Epithelial cell of esophagus (primary cell): ENCODE measurements at places on chromosomes 5 and 9.

GRCh38 chr5:159106569-159107282, 7.0 kb upstream of the EBF1 start:
- DNase-seq = peak; percentile 60

GRCh38 chr5:170139786-170140335, 34.2 kb downstream of the FOXI1 start:
- DNase-seq = no peak

GRCh38 chr5:154460172-154460571, 14.4 kb downstream of the SAP30L start:
- DNase-seq = no peak

DNA sequence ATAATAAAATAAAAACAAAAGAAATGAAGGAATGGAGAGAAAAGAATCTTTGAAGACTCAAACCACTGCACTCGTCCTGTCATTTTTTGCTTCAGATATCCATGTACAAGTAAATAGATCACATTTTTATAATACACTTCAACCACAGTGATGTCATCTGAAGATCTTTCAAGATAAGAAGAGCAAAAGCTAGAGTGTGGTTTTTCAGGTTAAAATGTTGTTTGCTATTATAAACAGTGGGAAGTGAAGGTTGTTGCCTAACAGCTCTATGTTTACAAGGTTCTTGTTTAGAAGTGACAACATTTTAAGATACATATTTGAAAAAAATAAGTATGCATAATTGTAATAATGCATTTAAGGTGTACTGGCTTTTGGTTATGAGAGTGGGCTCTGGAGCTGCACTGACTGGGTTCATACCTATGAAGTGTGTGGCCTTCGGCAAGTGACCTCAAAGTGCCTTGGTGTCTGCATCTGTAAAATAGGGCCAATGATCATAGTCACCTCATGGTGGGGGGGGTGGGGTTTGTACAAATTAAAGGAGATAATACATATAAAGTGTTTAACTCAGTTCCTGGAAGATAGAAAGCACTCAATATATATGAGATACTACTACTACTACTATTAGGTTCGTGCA, 45.5 kb upstream of the IL7R start:
- no peak for DNase-seq

DNA sequence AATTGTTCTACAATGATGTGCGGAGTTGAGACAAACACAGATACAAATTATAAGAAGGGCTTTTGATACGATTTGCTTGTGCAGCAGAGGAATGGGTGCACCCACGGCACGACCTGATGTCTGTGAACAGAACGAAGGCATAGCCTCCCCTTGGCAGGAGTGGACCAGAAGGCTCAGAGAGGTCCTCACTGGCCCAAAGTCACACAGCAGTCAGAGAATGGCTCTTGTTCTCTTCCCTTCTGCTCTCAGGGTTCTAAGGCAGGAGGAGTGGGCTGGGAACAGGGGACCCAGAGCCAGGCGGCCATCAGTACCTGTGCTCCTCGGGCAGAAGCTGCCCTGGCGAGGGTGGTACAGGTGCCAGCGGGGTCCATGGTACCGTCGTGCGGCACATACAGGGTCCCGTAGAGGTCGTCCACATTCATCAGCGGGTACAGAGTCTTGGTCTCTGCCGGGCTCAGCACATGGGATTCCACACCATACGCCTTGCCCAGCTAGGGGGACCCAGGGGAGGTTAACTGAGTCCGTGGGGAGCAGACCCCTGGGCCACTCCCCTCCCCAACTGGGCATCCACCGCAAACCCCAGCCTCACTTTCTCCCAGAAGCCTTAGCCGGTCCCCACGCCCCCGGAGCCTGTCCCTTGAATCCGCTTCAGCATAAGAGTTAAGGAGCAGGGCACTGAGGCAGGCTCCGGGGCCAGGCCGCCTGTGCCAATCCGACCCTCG, 7.0 kb downstream of the SARDH start:
- no peak for DNase-seq

GRCh38 chr9:106880081-106880480, 17.1 kb downstream of the ZNF462 start:
- DNase-seq = peak; percentile 14

- DNase-seq = no peak
Measured at GRCh38 chr5:3091040-3091774, 339.7 kb upstream of the IRX2 start.

GRCh38 chr5:57181154-57181553, 7.3 kb downstream of the GPBP1 start:
- DNase-seq = no peak

GRCh38 chr5:36713541-36713940, 107.1 kb downstream of the SLC1A3 start:
- no peak for DNase-seq

- no peak for DNase-seq
Measured at GRCh38 chr5:62328772-62329491, 22.9 kb downstream of the KIF2A start.

DNA sequence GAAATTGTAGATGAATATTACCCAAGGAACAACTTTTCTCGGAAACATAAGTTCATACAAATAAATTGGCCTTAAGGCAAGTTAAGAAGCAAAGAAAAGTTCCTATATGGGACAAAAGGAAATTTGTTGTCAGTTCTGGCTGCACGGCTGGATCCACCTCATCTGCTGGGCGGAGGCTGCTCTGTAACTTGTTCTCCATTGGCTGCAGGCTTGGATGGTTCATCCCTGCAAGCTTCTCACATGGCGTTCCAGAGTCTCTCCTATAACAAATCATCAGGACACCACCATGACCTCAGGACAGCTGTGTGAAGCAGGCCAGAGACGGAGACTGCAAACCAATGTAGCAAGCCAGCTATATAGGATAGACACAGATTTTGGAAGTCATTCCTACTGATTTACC, 81.4 kb upstream of the DAB2 start:
- no peak for DNase-seq

DNA sequence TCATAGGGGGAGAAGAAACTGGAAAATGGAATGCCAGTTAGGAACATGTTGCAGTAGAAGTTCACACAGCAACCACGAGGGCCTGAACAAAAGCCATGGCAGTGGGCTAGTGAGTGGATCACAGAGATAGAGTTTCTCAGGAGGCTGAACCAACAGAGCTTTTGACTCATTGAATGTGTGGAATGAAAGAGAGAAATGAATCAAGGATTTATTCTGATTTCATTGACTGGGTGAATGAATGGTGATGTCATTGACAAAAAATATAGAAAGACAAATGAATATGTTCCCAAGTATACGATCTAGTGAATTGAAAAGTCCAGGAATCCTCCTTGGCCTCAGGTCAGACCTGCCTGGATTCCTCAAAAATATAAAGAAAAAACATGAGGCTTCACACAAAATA, 99.2 kb downstream of the ZNF462 start:
- DNase-seq = peak; percentile 42

GRCh38 chr5:54895816-54896341, 89.5 kb downstream of the ESM1 start:
- DNase-seq = peak; percentile 76

GRCh38 chr9:109346904-109347303, 26.0 kb upstream of the EPB41L4B start:
- DNase-seq = no peak

GRCh38 chr5:105475401-105475800, 1912.8 kb upstream of the NUDT12 start:
- no peak for DNase-seq

DNA sequence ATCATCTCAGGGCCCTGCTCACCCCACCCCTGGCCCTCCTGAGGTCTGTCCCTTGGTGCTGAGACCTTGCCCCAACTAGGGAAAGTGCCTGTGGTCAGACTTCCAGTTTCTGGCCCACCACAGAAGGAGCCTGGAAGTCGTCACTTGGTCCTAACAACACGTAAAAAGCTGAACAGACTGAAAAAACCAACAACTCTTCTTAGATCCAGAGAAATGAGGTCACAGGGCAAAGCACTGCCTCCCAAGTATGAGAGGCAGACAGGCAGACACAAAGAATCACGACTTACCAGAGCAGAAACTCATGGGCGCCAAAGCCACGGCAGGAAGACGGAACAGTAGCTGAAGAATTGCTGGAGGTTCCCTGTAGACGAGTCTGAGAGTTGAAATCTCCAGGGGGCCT, 38.5 kb downstream of the OR2V1 start:
- DNase-seq = no peak

DNA sequence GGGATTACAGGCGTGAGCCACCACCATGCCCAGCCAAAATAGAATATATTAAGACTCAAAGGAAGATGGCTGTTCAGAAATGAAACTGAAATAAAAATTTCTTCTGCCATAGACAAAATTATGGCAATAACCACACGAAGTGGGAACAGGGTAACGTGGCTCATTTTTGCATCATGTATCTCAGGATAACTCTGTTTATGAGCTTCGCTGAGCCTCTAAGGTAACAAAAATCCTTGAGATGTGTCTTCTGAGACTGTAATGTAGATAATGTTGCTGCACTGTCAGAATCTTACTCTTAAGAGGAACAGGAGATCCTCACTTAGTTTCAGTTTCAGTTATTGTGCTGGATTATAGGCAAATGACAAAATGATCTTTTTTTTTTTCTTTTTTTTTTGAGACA, 153.8 kb downstream of the GOLPH3 start:
- no peak for DNase-seq

- DNase-seq = no peak
Measured at GRCh38 chr9:134286471-134287245, 39.6 kb upstream of the RXRA start.

DNA sequence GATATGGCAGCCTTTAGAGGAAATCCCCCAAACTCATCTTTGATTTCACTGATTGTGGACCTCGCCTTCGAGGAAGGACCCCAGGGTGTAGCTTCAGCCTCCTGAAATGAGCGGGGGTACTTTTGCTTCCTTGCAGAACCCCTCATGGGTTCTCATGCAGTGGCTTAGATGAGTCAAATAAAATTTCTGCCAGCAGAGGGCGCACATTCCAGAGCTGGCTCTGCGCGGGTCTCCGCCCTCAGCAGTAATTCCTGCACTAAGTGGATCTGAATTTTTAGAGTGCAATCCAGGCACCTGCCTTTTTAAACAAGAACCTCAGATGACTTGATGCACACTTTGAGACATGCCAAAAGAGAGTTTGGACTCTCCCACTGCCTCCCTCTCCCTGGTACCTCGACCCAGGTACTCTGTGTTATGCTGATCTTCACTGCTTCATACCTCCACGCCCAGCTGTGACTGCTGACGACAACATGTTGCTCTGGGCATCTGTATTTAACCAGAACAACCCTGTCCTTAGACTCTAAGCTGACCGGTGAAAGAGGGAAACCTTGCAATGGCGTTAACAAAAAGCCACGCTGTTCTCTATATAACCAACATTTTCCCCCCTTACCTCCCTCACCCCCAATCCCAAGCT, 7.3 kb downstream of the EGFLAM start:
- peak; percentile 50 for DNase-seq

DNA sequence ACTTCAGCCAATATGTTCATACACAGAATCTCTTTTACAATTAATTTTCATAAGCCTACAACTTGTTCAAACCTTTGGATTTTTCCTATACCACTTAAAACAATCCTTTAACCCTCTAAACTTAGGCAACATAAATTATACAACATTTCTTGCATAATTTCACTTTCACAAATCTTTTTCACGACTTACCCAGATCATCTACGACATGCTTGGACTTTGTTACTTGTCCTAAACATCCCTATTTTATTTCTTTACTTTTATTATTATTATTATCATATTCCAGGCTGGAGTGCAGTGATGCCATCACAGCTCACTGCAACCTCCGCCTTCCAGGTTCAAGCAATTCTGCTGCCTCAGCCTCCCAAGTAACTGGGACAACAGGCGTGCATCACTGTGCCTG, 68.0 kb downstream of the CACNA1B start:
- DNase-seq = no peak

DNA sequence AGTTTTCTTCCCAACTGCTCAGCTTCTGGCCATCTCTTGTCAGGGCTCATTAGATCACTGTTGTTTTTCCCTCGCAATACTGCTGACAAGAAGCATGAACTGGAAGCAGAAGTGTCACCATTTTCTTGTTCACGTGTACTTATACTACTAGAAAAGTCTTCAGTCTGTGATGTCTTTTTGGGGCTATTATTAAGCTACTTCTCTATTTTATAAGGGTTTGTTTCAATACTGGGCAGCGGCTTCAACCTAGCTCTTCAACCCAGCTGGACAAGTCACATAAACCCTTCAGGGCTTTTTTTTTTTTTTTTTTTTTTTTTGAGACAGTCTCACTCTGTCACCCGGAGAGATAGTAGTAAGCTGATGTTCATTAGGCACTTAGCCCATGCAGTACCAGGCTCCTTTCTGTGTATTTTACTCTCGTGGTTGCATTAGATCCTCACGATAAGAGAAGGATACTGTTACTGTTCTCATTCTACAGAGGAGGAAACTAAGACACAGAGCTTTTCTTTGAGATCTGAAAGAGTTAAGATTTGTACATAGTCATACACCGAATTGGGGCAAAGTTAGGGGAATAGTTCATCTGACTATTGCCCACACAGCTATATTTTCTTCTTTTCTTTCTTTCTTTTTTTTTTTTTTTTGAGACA, 20.5 kb downstream of the RAPGEF1 start:
- DNase-seq = no peak

GRCh38 chr9:88684046-88684445, 149.1 kb downstream of the NXNL2 start:
- no peak for DNase-seq

DNA sequence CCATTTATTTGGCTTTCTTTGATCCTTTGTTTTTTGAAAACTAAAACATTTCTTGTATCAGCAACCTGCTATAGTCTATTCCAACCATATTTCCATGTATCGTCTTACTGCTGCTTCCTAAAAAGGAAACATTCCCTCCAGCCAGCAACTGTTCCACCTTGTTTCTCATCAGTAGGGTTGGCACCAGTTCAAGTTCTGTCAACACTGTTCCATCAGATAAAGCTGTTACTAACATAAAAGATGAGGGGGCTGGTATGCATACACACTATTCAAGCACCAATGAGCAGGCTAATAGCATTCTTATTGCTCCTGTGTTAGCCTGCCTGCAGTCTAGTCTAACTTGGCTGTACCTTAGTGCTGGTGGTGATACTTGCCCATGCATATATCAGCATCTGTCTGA, 178.3 kb downstream of the CWC27 start:
- DNase-seq = peak; percentile 53

GRCh38 chr5:59757442-59757841, 136.1 kb downstream of the PDE4D start:
- peak; percentile 34 for DNase-seq

DNA sequence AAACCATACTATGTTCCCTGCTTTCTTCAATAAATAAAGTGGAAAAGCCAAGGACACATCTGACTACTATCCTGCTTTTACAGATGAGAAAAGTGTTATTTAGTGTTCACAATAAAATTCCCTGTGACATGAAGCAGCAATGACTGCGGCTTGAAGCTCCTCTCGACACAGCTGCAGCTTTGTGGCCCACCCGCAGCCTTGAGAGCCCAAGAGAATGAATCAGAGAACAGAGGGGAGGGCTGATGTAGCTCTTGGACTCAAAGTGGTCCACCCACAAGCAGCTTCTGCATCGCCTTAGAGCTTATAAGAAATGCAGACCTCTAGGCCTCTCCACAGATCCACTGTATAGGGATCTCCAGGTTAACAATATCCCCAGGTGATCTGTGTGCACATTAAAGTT, 181.3 kb upstream of the GNA14 start:
- DNase-seq = no peak

DNA sequence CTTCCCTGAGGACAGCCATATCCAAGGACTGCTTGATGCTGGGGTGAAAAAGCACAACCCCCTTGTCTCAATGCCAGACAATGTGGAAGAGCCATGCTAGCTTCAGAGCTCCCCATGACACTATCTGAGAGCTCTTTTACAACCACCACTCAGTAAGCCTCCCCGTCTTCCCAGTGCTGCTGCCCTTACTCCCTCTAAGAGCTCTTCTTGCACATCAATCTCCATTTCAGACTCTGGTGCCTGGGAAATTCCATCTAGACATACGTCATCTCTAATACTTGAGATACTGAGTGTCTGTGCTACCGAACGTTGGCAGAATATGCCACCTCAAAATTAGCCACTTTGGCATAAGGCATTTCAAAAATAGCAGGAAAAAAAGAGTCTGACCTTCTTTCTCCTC, 94.5 kb downstream of the EDIL3 start:
- peak; percentile 13 for DNase-seq
